ENCODE measurements at places on chromosomes 7 and 10.

DNA sequence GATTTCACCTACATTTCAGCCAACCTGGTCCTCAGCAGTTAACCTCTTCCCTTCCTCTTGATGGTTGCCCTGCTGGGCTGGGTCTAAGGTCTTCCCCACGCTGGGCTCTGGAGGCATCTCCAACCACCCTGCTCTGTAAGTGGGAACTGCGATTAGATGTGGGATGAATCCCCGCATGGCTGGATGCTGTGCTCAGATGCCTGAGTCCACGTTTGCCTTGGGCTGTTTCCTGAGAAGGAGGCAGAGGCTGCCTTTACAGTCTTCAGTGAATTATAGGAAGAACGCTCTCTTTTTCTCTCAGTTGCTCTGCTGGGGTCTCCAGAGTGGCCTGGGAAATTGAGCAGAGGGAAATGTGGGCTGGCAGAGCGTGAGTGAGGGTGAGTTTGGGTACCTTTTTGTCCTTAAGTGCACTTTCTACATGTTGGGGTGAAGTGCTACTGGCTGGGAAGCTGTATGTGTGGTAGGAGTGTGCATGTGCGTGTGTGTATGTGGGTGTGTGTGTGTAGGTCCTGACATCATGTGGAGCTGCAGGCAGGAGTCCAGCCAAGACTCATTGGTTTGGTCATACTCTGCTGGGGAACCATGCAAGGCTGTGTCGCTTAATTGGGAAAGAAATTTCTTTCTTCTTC, 1.5 kb downstream of the GIMAP8 start:
- DNase-seq = no peak

GRCh38 chr10:93245779-93246178, 172.1 kb downstream of the CYP26A1 start:
- no peak for DNase-seq

DNA sequence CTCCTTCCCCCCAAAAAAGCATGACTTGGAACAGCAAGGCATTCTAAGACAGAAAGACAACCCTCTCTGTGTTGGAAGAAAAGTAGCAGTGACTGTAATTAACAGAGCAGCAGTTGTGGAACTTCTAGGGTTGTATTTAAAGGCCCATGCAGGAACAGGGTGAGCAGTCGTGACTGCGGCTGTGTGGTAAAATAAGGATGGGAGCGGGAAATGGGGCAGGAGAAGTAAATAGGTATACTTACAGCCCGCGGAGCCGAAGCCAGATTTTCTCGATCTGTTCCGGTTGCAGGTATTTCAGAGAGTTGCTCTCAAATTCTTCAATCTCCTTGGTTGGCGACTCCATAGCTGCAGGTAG, 179 bp downstream of the PDE1C start:
- DNase-seq = no peak

DNA sequence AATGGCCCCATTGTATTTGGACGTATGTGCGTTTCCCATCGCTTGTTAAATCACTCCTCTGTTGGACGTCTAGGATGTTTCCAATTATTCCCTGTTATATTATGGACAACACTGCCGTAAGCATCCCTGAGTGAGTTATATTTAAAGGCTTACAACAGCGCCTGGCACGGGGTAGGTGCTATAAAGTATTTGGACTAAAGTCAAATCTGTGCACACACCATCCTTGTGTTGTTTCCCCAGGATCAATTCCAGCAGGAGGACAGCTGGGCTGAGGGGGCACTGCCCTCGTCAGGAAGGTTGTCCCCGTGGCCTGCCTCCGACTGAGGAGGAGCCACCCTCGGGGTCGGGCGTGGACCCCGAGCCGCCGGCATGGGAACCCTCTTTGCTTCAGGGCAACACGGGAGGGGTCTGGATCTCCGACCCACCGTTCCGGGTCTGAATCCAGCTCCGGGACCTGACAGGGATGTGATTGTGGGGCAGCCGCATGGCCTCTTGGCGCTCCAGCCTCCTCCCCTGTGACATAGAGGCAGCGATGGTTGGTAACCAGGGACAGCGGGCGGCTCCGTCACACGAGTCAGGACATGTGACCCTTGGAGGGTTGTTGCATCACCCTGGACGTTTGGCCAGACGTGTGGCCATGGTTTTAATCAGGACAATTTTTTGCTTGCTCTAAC, 1.5 kb upstream of the JAKMIP3 start:
- no peak for DNase-seq

DNA sequence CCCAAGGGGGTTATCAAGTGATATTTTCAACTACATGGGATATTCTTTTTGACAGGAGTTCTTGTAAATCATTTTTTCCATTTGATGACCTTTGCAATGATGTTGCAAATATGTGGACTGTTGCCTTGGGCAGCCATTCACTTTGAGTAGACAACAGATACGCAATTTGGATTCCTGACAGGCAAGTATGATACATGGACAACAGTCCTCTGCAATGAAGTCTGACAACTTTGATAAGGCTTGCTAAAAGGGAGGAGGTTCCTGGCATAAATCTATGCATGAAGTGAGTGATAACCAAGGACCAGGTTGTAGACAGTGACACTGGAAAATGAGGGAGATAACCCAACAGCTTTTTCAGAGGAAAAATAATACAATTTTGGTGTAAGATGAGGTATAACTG, 17.7 kb downstream of the LRRD1 start:
- DNase-seq = no peak

DNA sequence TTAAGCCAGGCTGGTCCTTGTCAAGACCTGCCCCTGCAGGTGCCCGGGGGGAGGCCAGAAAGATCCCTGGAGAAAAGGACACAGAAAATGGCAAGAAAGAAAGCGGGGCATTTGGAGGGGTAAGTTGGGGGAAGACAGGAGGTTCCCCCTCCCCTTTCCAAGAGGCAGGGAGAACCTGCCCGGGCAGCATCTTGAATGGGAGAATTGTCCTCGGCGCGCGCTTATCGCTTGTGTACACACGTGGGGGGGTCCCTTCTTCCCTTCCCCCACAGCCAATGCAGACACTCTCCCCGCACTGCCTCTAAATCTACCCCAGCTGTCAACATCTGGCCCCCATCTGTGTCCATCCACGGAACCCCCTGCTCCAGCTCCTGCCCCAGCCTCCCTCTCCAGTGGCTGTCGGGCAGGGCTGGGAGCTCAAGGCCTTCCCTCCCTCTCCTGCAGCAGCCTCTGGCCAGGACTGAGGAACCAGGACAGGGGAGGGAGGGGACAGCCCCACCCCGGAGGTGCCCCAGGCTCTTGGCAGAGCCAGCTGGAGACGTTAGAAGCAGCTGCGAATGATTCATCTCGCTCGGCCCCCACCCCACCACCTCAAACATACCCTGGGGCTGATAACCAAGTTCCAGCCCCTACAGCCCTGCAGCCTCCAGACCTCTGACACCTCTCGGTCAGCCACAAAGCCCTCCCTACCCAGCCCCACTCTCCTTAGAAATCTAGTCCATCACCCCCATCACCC, 25.3 kb downstream of the EPHB4 start:
- DNase-seq = no peak

All from iPS DF 19.7 (cell line).